ENCODE measurements at places on chromosomes 12 and 14.

- no peak for DNase-seq
Measured at GRCh38 chr12:58888131-58888783, 32.0 kb downstream of the LRIG3 start.

DNA sequence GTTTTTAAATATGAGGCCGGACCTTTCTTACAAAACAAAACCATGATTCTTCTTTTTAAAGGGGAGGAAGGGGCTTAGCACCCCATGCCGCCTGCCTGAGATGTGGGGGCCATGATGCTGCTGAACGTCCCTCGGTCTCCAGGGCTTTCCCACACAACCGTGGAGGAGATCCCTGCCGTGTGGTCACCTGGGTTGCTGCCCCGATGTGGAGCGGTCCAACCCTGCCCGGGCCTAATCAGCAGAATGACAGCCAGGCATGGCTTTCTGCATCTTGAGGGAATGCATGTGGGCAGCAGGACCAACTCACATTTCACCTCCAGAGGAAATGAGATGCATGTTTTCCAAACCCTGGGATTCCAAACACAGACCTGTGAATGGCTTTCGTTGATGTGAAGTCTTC, 48.9 kb upstream of the C14orf180 start:
- DNase-seq = no peak

DNA sequence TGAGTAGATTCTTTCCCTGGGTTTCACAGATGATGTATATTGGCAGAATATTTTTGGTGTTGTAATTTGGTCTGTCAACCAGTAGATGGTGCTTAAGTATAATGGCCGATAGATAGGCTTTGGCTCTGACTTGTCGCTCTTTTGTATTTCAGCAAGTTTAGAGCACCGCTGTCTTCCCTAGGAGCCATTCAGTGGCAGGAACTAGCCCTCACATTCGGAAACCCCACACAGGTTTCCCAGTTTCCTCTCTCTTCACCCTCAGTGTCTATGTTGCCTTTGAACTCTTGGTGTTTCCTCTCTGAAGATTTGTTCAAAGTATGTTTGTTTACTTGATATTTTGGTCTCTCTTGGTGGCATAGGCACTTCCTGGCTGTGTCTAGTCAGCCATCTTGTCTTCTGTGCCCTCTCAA, 102.2 kb downstream of the GPHN start:
- DNase-seq = no peak

DNA sequence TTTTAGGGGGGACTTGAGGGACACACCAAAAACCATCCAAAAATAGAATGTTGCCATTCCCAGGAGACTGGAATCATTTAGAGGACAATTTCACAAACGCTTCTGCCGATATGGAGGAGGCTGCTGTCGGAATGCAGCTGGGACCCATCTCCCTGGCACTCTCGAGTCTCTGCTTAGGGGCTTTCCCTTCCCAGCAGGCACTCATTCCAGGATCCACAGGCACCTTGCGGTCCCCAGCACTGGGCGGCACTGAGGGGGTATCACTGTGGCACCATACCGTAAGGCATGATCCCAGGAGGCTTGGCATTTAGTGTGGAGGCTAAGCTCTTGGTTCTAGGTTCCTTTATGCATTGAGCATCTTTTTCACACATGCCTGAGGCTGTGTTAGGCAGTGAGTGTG, 36.6 kb upstream of the LTBP2 start:
- no peak for DNase-seq

GRCh38 chr14:91348845-91349465, 68.7 kb downstream of the CCDC88C start:
- no peak for DNase-seq

DNA sequence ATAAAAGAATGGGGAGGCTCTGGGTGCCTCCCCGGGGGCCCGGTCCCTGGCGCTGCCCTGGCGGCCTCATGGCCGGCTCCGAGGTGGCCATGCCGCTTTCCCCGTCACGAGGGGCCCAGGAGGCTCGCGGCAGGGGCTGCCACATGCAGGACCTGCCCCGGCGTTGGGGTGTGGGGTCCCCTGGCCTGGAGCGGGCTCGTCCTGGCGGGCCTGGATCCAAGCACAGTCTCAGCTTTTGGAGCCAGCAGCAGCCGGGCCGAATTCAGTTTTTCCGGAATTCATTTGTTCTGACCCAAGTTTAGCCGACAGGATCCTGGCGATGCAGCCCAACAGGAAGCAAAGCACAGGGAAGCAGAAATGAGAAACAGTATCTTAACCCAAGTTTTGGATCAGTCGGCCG, 26.4 kb upstream of the AEBP2 start:
- DNase-seq = no peak

DNA sequence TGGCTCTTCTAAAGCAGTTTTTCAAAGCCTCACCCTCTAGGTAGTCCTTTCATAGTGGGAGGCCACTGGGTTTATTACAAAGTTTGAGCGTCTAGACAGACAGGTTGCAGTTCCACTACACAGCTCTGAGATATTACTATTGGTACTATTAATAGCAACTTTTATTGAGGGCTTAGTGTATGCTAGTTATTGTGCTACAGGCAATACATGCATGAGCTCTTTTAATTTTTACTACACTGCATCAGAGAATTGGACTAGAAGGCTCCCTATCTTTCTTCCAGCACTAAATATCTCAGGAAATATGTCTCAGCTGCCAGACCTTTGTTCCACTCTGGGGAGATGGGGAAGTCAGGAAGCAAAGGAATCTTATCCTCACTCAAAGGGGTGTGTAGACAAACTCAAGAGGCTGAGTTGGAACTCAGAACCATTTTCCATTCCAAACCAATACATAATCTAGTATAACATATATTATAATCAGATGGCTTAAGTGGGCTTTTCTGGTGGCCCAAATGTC, 161.8 kb upstream of the SLC38A2 start:
- DNase-seq = no peak

- peak; percentile 34 for DNase-seq
Measured at GRCh38 chr12:5022465-5023061, 21.1 kb upstream of the KCNA5 start.

DNA sequence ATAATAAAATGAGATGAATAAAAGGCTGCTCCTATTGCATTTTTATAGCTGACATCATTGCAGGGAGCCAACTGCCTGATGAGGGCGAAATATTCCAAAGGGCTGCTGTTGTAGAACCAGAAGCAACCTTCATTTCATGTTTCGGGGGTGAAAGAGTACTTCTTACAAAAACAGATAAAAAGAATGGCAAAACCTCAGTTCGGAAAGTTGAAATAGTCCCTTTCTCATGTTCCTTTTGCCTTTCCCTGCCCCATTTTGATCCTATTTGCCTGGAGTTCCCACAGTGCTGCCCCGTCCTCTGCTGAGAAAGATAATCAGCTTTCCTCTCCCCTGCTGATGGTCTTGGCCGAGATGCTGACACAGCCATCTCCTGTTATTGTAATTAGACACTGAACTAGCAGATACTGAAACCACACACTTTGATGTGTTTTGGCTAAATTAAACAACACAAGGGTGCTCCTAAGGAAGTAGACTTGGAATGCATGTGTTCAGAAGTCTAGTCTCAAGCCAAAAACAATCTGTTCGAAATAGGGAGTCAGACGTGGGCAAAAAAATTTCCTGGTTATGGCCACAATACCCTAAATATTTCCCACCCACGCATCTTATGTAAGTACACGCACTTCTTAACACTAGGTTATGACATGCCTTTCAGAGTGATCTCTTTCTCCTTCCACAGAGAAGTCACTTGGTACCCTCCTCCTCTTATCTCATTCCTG, 117.2 kb downstream of the PPM1H start:
- DNase-seq = no peak

DNA sequence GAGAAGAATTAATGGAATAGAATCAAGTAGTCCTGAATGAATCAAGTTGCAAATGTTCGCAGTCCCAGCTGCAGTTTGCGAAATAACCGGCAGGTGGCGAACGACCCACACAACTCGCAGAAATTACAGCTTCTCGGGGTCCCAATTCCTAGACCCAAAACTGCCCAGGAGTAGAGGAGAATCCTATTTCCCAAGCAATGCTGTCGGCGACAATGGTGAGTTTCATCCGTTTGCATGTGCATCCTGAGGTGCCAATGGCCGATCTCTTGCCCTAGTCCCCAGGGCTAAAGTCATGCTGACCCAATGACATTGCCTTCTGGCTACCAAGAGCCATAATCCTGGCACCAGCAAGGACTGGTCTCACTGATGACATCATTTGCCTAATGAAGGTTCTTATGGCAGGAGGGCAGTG, 8.5 kb upstream of the ASCL1 start:
- peak; percentile 47 for DNase-seq

DNA sequence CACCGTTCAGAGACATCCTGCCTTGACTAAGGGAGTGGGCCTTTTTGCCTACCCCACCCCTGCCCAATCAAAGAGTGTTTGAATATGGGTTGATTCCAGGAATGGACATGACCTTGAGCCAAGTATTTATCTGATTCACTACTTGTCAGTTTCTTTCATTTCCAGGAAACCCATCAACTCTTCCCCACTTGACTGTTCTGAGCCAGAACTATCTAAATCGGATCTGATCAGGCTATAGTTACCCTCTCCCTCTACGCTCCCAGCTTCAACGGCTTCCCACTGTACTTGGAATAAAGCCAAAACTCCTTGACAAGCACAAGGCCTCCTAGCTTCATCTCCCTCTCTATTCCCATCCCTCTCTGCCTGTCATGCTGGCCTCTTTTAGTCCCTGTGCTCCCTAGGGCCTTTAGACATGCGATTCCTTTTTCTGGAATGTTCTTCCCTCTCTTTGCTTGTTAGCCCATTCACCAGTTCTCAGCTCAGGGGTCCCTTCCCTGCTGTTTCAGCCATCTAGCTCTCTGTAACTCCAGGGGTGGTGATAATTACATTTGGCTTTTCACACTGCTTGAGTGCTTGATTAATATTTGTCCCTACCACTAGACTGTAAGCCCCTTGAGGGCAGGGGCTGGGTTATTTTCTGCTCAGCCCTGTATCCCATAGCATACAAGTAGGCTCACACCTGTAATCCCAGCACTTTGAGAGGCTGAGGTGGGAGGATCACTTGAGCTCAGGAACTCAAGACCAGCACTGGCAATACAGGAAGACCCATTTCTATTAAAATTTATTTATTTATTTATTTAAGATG, 5.5 kb upstream of the ITPK1 start:
- DNase-seq = no peak

DNA sequence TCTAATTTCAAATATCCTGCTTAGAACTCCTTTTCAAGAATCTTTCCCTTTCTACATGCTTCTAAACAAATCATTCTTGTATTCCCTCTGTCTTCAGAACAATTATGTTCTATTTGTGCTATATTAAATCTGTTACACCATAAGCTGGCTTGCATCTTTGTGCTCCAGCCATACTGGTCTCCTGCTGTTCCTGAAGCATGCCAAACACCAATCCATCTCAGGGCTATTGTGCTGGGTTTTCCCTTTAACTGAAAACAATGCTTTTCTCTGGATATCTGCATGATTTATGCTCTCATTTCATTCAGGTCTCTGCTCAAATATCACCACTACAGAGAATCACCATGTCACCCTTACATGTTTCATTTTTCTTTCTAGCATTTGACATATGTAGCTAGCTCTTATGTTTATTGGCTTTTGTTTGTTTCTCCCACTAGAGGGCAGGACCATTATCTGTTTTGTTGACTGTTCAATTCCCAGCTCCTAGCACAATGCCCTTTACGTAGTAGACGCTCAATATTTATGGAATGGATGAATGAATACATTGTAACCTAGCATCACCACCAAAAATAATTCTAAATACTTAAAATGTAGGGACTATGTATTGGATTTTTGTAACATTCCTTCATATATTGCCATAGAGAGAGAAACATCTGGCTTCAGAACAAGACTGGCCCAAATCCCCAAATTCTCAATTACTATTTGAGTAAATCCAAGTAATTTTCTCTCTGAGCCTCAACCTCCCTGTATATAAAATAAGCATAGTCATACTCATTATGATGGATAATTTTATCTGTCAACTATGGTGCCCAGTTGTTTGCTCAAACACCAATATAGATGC, 302.0 kb upstream of the SYT1 start:
- no peak for DNase-seq

- no peak for DNase-seq
Measured at GRCh38 chr12:86658303-86658702, 402.1 kb upstream of the MGAT4C start.

GRCh38 chr14:51527073-51527472, 124.6 kb upstream of the FRMD6 start:
- no peak for DNase-seq

DNA sequence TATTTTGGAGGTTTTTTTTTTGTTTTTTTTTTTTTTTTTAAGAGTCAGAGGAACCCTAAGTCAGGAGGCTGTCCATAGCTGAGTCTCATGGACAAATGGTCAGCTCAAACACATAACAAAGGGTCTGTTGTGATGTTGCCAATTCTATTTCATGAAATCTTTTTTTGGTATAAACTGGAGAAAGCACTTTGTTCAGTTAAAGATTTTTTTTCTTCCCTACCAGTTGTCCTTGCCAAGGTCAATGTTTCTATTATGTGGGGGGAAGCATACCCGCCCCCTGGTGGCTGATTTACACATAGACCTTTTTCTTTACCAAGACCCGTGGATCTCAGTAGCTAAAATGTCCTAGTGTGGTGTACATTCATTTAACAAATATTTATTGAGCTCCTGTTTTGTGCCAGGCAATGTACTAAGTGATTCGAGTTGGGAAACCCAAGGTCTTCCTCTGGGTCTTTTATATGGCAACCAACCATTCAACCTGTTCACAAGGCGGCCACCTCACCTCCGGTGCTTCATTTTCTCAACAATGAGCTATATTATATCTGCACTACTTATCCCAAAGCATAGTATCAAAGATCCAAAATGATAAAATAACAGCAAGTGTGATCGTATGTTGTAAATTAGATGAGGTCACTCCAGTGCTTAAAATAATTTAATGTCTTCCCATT, 214.5 kb downstream of the PAH start:
- DNase-seq = peak; percentile 4

- DNase-seq = no peak
Measured at GRCh38 chr14:55028066-55028465, 1.0 kb downstream of the SOCS4 start.

- no peak for DNase-seq
Measured at GRCh38 chr12:67276421-67276820, 7.3 kb downstream of the CAND1 start.

DNA sequence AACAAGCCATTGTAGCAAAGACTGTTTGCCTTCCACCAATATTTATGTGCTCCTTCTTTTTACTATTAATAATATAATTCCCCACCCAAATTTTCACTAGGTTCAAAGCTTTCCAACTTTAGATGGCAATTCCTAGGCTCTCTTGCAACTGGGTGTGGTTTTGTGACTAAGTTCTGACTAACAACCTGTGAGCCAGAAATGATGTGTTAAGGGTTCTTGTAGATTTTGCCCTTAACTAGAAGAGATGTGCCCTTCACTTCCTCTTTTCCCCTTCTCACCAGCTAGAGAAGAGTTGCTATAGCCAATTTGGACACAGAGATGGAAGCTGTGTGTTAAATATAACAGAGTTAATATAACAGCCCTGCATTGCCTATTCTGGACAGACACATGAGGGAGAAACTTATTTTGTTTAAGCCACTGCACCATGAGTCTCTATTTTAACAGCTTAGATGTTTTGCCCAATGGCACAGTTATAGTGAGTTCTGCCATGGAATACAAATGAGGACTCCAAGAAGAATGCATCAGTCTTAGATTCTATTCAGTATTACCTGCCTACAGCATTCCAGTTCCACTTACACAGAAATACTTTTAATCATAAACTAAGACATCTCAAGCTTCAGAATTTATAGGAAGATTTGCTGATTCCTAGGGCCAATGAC, 216.2 kb downstream of the DUSP6 start:
- DNase-seq = no peak

GRCh38 chr12:50765095-50765911, 1.4 kb downstream of the ATF1 start:
- DNase-seq = peak; percentile 75
